ENCODE measurements at places on chromosomes 6 and 20.
A peak's percentile ranks its signal among the peaks of the same experiment; 100 is the strongest.

GRCh38 chr20:55928266-55928665 lies 77.1 kb downstream of the CBLN4 start:
- no peak for DNase-seq

DNA sequence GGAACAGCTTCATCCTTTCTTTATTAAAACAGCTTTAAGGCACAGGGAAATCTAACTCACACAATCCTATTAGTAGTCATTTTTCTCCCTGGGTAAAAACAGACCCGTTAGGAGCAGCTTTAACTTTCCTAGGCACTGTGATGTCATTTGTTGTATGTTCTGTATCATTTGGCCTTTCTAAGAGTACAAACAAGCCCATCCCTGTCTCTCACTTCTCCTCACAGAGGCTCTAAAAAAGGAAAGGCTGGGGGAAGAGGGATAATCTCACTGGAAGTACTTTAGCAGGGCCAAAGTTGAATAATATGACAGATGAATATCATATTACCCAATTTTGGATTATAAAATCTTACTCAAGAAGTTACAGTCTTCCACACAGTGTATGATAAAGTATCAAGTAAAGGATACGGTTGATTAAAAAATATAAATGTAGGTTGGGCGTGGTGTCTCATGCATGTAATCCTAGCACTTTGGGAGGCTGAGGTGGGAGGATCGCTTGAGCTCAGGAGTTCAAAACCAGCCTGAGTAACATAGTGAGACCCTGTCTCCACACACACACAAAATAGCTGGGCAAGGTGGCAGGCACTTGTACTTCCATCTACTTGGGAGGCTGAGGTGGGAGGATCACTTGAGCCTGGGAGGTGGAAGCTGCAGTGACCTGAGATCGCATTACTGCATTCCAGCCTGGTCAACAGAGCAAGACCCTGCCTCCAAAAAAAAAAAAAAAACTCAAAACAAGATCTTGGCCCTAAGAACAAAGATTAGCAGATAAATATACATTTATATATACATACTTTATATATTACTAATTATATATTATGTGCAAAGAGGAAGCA lies 7.9 kb downstream of the NUDT3 start:
- no peak for DNase-seq

DNA sequence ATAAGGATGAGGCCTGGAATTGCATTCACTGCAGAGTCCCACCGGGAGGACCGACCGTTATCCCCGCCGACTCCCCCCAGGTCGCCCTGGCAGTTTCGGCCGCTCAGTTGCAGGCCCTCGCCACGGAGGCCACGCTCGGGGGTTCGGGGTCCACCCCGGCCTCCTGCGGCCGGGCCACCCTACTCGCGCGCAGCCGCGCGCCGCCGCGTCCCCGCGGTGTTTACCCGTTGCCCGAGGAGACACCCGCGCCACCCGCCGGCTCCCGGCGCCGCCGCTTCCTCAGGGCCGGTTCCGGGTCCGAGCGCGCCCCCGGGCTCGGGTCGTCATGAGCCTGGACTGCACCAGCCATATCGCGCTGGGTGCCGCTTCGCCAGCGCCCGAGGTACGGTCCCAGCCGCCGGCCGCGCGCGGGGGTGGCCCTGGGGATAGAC lies at the start of gene CCDC170:
Gene CCDC170, plus strand, starts transcription at position 214 of the 431 bp plus-strand sequence. Its CDS starts 112 bp downstream, at position 326.
- no peak for DNase-seq

DNA sequence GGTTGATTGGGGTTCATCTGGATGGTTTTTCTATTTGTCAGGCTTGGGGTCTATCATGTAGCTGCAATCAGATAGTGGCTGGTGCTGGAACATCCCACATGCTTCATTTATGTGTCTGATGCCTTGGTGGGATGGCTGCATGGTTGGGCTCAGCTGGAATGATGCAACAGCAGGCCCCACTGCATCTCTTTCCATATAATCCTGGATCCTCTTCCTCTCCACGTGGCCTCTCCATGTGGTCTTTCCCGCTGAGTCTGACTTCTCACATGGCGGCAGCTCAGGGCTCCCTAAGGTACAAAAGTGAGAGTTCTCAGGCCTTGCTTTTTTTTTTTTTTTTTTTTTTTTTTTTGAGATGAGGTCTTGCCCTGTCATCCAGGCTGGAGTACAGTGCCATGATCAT lies 65.0 kb upstream of the SUPT3H start:
- DNase-seq, result no peak

- no peak for DNase-seq
Observed at GRCh38 chr6:104718672-104719071, 141.0 kb downstream of the HACE1 start.

DNA sequence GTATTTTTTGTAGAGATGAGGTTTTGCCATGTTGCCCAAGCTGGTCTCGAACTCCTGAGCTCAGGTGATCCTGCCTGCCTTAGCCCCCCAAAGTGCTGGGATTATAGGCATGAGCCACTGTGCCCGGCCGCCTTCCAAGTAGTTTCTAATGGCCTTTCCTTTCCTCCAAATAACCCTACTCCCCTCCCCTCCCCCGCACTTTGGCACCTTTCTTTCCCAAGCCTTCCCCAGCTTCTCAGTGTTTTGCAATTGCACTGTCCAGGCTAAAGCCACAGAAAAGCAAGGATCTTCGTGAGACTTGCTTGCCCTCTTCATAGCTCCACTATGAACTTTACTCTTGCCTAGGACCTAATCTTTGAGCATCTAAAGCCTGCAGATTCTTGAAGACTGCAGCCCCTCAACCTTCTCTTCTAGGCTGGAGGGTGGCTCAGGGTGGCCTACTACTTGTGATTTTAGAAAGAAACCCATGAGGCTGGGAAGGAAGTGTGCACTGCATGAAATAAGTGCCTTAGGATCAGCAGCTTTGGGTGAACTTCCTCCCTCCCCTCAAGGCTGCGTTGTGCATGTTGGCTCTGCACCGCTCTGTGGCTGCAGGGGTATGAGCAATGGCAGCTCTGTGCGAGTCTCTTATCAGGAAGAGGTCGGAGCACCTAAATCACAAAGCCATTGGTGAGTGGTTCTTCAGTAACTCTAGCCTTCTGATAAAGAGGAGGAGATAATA lies 152.4 kb upstream of the SNX9 start:
- no peak for DNase-seq

GRCh38 chr20:57066126-57066900 lies 200.1 kb downstream of the BMP7 start:
- no peak for DNase-seq

DNA sequence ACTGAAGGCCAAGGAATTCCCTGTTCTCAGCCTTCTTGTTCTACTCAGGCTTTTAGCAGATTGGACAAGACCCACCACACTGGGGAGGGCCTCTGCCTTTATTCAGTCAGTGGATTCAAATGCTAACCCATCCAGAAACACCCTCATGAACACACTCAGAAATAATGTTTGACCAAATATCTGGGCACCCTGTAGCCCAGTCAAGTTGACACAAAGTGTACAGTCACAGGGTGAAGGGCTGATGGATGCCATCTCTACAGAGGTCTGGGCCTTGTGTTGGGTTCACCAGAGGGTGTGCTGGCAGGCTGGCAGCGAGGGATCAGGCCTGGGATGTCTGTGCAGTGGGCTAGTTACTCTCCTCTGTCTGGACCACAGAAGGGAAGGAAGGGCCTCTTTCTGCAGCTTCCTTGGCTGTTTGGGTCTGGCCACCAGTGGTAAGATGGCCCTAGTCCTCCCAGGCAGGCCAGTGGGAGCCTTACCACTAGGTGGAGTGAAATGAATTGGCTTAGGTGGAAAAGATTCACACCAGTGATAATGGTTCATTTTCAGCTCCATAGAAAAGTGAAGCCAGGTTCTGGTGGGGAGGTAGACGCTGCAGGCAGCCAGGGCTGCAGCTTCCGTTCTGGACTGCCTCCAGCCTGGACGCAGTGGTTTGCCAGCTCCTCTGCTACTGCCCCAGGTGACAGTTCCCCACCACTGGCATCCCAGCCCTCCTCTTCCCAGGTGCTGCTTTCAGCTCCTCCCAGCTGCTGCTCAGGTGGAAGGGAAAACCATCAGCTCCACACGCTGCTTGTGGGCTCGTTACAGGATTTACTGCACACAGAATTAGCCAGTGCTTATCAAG lies 9.2 kb downstream of the TUBB2A start:
- no peak for DNase-seq

GRCh38 chr6:168043848-168044415 lies 35.1 kb downstream of the FRMD1 start:
- DNase-seq, result no peak

GRCh38 chr6:166929542-166930189 lies 26.7 kb downstream of the RNASET2 start:
- DNase-seq, result no peak

- peak; percentile 14 for DNase-seq
Observed at GRCh38 chr6:150142670-150143515, at the start of gene PPP1R14C. Gene PPP1R14C, plus strand, starts transcription at chr6:150143044. Its CDS starts 149 bp downstream, at chr6:150143193.

DNA sequence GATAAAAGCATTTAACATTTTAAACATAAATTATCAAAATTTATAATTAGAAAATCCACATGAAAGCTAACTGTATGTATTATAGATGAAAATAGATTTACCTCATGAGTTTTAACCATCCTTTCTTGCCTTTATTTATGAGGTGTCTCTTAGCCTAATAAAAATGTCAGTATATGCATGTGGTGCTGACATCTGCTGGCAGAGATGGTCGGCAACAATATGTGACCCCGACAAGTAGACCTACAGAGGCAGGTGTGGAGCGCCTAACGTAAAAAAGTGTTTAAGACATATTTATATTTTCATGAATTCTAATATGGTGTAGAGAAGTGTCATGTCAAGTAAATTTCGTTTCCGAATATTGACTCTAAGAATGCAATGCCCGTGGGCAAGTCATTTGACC lies 149.0 kb upstream of the FUT9 start:
- DNase-seq, result no peak

DNA sequence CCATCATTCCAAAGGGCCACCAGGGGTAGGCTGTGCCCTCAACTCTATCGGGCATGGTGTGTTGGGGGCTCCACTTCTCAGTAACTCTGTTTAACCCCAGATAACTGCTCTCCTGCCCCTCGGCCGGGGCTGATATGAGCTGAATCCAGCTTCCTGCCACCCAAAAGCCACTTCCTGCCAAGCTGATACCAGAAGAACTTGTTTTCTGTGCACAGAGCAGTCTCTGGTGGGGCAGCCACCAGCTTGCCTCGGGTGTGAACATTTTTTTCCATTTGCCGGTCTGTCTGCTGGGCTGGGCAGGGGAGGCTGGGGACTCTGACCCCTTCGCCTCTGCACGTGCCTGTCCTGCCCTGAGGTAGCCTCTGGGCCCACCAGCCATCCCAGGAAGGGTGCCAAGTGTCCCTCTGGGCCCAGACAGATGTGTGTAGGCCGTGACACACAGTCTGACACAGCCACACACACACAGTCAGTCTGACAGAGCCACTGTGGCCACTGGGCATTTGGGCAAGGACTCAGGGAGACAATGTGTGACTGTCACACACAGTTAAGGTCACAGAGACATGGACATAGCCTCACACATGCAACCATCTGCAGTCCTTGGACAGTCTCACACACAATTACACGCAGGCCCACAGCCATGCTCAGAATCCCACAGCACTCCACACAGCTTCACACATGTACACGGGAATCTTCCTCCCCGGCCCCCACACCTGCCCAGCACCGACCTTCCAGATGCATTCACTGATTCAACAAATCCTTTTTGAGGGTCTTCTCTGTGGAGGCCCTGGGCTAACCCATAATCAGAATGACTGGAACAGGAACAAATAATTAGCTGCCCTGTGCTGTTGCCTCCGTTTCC lies 45.1 kb downstream of the NOL4L start:
- peak; percentile 50 for DNase-seq

DNA sequence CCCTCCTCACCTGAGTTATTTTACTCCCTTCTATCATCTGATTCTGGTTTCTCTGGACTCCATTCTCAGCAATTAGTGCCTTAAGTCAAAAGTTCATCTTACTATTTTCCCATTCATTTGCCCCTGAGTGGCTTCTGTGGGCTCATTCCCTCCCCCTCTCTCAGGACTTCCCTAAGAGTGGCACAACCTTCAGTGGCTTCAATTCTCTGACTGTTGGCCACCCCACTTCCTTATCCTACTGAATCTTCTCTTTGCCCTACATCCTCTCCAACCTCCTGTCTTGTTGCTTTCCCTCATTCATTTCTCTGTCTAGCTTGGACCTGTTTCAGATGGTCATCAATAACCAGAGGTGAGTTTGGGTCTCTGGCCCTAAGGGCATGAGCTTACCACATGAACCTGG lies 61.1 kb upstream of the GLP1R start:
- no peak for DNase-seq

- peak; percentile 55 for DNase-seq
Observed at GRCh38 chr20:25584905-25585704, at the start of gene NINL. Gene NINL, minus strand, starts transcription at chr20:25585531. Its CDS starts 58,944 bp downstream, at chr20:25526587.

GRCh38 chr6:102415891-102416290 lies 1022.4 kb downstream of the GRIK2 start:
- DNase-seq, result no peak

GRCh38 chr6:43788301-43788700 lies 18.3 kb downstream of the VEGFA start:
- no peak for DNase-seq

DNA sequence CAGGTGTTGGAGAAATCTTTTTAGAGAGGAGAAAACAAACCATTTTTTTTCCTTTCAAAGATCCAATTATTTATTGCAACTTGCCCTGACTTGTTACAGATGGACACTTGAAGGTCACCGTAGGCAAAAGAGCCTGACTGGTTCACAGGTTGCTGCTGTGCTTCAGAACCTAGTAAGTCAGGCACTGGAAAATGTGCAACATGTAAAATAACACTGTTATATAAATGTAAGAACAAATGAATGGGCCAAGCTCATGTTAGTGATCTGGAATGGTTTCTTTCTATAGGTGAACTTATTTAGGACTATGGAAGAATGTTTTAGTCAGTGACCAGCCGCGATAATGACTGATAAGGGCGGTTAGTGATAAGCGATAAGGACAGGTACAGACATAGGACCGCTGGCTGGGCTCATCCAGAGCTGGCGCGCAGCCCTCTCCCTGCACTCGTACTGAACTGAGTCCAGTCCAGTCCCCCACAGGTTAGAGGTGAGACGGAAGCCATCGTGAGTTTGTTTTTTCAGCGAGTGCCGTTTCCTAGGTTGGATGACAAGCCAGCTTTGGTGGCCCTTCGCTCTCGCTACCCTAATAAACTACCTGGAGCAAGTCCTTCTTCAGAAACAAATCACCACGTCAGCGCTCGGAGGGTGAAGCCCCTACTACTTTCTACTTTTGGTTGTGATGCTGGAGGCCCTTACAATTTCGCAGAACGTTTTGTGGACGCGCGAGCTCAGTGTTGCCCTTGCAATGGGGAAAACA lies 94.4 kb upstream of the PRDM1 start:
- peak; percentile 36 for DNase-seq

DNA sequence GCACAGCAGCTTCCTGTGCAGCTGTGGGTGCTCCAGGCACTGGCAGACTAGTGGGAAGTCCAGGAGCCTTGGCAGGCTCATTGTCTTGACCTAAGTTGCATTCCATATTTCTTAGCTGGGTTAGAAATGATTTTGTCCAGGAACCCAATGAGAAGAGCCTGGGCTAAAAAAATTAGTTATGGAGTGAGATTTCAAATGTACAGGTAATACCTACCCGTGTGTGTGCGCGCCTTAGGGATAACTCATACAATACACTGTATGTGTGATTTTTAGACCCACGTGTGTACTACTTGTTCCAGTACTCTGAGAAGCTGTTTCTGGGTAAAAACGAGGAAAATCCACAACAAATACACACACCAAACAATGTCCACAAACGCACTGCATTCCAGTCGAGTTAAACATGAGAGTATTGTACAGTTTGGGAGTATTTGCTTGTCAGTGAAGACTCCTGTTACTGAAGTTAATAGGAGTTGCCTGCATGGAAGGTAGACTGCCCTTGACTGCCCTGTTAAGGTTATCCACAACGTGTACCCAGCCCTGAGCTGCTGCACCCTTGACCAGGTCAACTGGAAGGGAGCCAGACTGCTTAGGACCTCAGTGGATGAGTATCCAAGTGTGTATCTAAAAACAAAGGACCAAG lies 1.4 kb downstream of the PAQR8 start:
- DNase-seq, result no peak

- no peak for DNase-seq
Observed at GRCh38 chr6:82739303-82739702, 326.3 kb downstream of the UBE3D start.

All from activated naive CD4-positive, alpha-beta T cell treated with anti-CD3 and anti-CD28 coated beads, Interleukin-2, amount 50 U/mL, for 16 hours (primary cell).